ENCODE measurements at places on chromosomes 11 and 22.

GRCh38 chr11:5096011-5096410 is 26.6 kb downstream of the OR52E1 start:
- DNase-seq = no peak

DNA sequence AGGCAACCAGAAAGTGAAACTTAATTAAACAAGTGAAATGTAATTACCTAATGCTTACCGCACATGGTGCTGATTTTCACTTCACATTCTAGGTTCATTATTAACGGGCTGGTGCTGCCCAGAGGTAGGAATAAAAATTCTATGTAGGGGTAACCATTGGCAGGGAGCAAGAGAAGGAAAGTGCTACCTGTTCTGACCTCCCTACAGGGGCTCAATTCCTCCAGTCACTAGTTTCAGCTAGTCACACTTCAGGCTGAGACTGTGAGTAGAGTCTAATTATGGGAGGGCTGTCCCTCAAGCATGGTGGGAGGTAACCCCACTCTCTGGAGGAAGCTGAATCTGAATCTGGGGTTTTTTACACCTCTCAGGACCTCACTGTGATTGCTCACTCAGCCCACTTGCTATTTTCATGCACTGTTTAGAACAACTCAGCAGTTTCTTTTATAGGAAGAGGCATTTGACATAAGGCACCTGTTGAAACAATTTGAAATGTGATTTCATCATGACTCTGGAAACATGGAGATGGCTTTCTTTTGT is 75.4 kb downstream of the MAML2 start:
- no peak for DNase-seq

GRCh38 chr22:48106715-48107259 is 1344.3 kb downstream of the TBC1D22A start:
- DNase-seq = no peak

DNA sequence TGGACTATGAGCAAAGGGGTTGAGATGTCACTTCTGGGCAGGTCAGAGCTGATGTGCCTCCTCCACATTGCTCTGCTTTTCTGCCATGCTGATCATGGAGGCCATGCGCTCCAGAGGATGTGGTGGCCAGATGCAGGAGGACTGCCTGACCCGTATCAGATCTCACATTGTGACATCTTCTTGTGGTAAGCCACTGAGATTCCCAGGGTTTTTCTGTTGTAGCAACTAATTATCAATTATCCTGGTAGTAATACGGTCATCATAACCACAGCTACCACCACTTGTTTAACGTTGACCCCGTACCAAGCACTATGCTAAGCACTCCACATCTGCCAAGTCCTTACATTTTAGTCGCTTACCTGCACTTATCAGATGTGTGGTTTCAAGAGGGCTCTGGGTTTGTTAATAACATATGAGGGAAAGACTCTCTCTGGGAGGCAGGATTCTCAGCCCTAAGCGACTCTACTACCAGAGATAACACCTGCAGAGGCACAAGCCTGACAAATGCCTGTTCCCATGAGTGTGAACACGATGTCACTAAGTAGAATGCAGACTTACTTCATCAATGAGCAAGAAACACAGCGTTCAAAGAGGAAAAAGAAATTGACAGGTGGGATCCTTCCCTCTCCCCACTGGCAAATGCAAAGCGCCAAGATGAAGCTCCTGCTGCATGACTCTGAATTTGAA is 63.6 kb upstream of the TIMP3 start:
- peak; percentile 38 for DNase-seq

DNA sequence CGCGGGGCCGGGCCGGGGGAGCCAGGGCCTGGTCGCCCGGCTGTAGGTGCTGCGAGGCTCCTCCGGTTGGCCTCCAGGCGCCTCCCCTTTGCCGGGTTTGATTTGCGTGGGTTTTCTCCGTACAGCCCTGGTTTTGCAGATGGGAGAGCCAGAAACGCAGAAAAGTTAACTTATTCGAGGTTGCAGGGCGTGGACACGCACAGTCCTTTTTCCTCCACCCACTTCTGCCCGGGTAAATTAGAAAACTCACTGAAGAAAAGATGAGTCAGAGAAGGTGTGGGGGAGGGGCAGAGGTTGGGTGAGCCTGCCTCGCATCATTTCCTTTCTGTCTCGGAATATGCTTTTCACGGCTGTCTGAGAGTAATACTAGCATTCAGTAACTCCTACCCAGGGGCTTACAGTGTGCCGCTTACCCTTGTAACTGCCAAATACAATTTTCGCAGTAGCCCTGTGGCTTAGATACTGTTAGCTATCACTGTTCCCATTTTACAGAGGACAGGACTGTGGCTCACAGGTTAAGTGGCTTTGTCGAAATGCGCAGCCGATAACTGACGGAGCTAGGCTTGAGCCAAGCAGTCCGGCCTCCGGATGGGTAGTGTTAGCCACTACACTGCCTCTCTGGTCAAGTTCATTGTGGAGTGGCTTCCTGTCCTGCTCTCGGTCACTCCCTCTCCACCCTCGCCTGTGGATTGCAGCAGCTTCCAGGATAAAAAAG is 812 bp downstream of the FADD start:
- peak; percentile 89 for DNase-seq

- no peak for DNase-seq
Measured at GRCh38 chr11:9893474-9893873, 229.6 kb downstream of the SWAP70 start.

- DNase-seq = peak; percentile 80
Measured at GRCh38 chr11:73242251-73243092, 24.4 kb downstream of the P2RY2 start.

DNA sequence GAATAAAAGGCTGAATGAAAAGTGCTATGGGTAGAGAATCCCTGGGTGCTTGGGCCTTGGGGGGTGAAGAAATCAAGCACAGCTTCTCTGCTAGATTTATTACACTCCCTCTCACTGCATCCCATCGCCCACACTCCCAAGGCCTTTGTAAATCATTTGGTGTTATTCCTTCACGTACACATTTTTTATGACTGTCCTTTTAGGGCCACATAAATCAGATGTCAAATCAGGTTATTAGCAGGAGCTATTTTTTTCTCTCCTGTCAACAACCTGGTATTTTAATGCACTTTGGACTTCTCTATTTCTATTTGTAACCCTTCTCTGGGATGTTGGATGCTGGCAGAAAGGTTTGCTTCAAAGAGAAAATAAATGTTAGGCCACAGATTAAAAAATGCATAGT is 408.8 kb downstream of the INSC start:
- no peak for DNase-seq

DNA sequence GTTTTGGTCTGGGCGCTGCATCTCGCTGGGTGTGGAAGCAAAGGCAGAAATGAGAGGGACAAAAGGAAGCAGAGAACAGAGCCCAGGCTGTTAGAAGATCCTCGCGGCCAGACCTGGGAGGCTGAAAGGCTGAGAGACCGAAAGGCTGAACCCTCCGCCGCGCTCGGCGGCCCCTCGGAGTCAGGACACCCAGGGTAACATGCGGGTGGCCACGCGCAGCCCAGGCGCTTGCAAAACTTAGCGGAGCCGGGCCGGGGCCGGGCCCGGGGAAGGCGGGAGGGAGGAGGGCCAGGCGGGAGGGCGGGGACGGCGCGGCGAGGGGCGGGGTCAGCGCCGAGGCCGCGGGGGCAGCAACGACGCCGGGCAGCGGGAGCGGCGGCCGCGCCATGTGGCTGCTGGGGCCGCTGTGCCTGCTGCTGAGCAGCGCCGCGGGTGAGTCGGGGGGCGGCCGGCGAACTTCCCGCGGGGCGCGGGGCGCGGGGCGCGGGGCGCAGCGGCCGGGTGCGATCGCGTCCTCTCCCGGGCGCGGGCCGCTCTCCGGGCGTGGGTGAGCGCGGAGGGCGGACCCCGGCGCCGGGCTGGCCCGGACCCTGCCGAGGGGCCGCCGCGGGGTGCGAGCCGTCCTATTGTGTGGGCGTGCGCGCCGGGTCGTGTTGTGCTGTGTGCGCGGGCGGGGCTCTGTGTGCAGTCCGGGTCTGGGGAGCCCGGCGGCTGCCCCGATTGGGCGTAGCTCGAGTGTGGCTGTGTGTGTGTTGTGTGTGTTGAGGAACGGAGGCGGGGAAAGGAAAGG is at the start of gene LDLRAD3:
TSS of gene LDLRAD3 (plus strand) at position 350 of the 790 bp plus-strand sequence. CDS start at position 387, 37 bp downstream.
- peak; percentile 85 for DNase-seq

DNA sequence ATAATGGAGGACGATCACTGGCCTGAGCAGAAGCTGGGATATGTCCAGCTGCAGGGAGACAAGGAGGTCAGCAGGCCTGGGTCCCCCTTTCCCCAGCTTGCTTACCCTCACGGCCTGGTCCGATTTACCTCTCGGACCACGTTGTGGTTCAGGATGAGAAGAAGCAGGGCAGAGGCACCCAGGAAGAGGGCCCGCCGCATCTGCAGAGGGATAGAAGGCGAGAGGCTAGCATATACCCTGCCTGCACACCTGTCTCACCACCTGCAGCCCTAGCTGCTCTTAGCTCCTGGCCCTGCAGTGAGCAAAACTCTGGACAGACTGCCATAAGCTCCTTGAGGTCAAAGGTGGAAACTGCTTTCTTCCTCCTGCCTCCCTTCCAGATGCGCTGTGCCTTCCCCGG is 1.3 kb downstream of the RNF215 start:
- DNase-seq = no peak

Data from HT1080 (cell line).